ENCODE measurements at places on chromosomes 6 and 20.

DNA sequence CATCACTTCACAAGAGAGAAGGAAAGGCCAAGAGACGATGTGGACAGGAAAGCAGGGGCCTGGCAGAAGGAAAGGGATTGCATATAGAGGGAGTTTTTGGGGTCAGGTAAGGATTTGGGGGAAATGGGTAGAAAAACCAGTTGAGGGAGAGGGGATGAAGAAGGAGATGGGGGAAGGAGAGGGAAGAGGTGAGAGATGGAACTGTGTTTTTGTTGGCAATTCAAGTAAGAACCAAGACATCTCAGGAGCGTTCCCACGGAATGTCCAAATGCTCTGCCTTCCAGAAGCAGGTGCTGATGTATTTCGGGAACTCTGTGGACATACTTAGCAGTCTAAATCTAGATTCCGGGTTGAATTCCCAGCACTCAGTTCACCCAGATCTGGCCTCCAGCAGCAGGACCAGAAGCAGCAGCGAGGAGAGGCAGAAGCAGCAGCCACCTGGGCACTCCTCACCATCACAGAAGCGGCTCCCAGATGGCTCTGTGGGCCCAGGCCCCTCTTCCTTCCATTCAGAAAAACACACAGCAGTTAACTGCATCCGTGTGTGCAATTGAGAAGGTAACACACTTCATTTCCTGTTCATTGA is 88.8 kb downstream of the DZANK1 start:
- no peak for DNase-seq

DNA sequence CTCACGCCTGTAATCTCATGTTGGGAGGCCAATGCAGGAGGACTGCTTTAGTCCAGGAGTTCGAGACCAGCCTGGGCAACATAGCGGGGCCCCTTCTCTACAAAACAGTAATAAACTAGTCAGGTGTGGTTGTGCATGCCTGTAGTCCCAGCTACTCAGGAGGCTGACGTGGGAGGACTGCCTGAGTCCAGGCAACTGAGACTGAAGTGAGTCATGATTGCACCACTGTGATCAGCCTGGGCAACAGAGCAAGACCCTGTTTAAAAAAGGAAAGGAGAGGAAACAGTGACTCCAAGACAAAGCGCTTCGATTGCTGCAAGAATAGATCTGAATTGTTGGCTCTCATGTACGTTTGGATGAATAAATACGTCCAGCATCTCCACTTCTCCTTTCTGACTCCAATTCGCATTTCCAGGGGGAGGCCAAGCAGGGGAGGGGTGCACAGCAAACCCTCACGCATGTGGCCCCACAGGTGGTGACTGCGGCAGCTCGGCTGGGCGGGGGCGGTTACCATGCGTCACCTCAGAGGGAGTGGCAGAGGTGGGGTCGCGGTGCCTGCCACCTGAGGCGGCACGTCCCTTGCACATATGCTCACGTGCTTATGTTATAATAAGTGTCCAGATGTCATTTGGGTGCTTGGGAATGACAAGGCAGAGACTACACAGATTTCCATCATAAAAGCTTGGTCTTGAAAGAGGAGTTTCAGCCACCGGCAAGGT is 95.1 kb upstream of the MPC1 start:
- DNase-seq = no peak

DNA sequence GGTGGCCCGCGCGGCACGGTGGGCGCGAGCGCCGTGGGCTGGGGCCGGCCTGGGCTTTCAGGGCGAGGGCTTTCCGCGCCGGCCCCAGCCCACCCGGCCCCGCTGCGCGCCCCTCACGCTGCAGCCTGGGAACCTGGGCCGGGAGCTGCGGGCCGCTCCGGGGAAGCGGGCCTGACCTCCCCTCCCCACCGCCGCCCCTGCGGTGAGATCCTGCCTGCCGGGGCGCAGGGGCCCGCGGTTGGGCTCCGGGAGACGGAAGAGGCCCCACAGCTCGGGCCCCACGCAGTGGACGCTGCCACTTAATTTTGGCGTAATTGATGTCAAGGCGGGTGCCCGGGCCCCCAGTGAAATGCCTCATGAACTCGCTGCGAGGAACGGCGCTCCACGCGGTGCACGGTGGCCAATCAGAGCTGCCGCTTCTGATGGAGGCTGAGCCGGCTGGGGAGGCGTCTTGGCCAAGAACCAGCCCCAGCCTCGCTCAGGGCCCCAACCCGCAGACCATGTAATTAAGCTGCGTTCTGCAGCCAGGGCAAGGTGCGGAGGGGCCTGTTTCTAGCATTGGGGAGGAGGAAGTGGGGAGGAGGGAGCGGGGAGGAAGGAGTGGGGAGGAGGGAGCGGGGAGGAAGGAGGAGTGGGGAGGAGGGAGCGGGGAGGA is 96.1 kb upstream of the BHLHE23 start:
- no peak for DNase-seq

DNA sequence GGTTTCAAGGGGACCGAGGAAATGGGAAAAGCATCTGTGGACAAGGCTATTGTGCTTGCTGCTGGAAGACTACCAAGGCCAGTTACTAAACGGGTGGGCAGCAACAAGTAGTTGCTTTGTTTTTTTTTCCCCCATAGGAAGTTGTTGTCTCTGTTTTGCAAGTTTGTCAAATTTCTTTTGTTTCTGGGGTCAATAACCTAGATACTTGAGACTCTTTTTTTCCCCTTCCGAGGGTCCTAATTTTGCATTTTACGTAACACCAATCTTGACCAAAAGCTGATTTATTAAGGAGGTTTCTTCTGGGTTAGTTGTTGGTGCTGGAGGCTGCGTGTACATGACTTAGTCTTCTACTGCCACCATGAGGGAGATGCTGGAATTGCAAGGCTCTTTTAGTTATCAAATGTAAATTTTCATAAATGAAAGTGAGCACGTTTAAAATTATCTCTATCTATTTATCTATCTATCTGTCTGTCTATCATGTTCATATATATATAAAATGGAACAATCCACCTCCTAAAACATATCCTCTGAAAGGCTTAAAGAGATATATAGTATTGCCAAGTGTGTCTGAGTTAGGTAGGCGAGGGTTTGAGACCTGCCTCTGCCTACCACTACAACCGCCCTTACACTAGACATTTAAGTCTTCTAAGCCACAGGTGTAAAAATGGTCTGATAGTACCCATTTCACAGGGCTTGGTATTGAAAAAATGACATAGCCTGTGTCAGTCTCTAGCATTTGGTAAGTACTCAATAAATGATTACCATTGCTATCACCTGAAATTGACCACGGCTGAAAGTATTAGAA is 60.2 kb downstream of the GCLC start:
- DNase-seq = peak; percentile 44

- no peak for DNase-seq
Measured at GRCh38 chr6:109801794-109802193, 110.7 kb downstream of the FIG4 start.

- DNase-seq = peak; percentile 46
Measured at GRCh38 chr20:18001131-18001921, 32.5 kb downstream of the MGME1 start.

DNA sequence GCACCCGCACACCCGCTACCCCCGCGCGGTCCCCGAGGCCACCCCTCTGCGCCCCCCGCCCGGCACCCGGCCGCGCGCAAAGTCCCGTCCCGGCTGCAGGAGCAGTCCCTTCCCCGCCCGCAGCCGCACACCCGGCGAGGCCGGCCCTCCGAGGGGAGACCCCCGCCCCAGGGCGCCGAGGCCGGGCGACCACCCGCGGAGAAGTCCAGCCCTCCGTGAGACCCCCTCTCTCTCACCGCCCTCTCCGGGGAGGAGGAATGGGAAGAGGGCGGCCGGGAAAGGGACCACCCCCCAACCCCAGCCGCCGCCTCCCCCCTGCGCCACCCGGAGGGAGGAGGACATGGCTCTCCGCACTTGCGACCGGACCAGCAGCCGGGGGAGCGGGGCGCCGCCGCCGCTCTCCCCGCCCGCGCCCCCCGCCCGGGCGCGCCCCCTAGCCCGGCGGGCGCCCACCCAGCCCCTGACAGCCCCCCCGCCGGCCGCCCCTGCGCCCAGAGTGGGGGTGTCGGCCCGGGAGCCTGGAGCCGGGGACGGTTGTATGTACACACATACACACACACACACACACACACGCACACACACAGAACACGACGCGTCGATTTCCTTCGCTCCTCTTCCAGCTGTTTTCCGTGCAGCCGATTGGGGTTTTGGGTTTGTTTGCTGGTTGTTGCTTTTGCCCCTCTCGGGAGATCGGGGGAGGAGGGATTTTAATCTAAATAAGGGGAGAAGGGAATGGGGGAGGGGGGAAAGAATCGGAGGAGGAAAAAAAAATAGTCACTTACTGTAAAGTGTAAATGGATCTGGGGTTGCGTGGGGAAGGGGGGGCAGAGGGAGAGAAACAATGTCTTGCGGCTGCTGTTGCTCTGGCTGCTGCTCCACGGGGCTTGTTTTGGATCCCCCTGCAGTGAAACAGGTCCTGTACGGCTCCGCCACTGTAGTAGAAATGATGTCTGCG is at the start of gene ATXN1:
Gene ATXN1, minus strand, starts transcription at position 945 of the 955 bp plus-strand sequence.
- no peak for DNase-seq

DNA sequence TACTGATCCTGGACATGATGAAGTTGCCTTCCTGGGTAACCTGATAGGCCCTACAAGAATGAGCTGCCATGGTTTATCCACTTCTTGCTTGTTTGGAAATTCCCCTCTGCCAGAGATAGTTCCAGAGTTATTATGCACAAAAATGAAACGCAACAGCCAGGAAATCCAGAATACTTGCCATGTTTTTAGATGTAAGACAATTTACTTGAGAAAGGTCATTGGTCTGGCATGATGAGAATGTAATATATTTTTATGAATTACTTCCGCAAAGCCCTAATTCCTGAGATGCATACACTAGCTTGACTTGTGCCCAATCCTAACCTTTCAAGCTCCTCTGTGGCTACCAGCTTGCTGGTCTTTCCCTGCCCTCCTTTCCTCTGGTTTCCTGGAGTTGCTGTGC is 27.9 kb upstream of the NT5E start:
- no peak for DNase-seq

DNA sequence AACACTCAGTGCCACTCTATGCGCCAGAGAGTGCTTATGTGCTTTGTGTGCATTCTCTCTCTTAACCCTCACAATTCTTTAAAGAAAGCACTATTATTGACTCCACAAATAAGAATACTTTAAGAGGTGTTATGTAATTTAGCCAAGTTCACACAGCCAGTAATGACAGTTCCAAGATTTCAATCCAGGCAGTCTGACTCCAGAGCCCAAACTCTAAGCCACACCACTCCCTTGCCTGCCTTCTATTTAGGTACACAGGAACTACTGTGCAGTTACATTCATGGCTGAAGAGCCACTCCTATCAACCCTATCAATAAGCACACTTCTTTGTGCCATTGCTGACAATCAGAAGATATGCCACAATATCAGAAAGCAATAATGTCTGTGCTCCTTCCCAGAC is 93.3 kb downstream of the PTPRK start:
- no peak for DNase-seq

DNA sequence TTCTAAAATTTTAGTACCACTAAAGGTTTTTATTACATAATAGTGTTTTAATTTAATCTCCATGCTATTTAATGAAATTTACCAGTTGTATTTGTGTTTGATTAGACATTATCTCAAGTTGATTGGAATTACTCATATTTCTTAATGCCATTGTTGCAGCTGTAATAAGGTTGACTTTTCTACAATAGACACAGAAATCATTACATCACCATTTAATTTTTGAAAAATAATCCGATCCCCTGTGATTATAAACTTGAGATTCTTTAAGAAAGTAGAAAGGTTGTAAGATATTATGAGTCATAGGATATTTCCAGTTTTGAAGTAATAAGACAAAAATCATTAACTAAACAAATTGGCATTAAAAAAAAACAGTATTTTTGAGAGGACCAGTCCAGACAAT is 161.4 kb downstream of the PRL start:
- DNase-seq = no peak

Measured in AG09319 (cell line).